ENCODE measurements at places on chromosomes 6 and 20.

- DNase-seq: no peak
Observed at GRCh38 chr6:11810039-11810541, 31.5 kb upstream of the ADTRP start.

DNA sequence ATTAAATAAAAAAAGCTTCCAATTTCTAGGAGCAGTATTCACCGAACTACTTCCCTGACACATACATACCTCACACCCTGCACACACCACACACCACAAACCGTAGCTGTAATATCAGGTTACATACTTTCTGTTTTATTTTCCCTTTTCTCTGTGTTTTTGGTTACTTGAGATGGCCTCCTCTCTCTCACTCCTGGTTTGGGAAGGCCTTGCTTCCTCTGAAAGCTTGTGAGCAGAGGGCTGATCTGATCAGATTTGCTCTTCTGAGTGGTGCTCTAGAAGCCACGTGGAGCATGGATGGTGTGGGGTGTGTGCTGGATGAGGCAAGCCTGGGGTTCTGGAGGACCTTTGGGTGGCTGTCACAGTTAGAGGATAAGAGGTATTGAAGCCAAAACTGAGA, 20.9 kb downstream of the UTRN start:
- no peak for DNase-seq

DNA sequence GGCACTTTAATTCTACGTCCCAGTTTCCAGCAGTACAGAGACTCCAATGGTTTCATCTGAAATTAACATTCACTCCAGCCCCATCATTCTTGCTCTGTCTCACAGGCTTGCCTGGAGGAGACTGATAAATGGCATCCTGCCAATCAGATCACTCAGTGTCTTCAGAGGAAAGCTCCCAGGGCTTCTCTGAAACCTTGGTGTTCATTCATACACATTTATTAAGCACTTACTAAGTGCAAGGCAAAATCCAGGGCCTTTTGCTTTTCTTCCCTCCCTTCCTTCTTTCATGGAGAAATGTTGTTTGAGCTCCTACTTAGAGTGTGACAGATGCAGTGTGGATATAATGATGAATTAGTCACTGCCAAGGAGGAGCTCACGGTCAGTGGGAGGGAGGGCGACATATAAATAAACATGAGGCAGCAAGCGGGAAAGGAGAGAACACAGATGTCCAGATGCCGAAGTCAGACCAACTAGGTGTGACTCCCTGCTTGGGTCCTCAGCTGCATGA, 106.7 kb upstream of the DTNBP1 start:
- no peak for DNase-seq

GRCh38 chr6:135310291-135310690, 129.2 kb downstream of the MYB start:
- no peak for DNase-seq

GRCh38 chr20:47929368-47930115, 144.3 kb upstream of the SULF2 start:
- no peak for DNase-seq

DNA sequence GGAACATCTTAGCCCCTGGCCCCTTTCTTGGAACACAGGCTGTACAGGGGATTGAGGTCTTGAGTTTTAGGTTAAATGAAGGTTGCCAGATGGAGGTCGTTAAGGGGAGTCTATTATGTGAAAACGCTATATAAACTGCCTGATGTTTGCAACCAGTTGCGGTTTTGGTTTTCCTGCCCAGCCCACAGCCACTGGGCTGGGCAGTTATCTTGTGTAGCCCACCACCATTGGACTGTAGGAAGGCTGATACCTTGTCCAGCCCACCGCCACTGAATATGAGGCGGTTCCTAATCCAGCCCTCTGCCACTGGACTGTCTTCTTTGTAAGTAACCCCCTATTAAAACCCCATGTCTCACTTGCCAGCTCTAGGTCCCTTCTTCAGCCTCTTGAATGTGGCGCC, 42.3 kb upstream of the COL21A1 start:
- no peak for DNase-seq
